ENCODE measurements at places on chromosomes 3 and 15.

DNA sequence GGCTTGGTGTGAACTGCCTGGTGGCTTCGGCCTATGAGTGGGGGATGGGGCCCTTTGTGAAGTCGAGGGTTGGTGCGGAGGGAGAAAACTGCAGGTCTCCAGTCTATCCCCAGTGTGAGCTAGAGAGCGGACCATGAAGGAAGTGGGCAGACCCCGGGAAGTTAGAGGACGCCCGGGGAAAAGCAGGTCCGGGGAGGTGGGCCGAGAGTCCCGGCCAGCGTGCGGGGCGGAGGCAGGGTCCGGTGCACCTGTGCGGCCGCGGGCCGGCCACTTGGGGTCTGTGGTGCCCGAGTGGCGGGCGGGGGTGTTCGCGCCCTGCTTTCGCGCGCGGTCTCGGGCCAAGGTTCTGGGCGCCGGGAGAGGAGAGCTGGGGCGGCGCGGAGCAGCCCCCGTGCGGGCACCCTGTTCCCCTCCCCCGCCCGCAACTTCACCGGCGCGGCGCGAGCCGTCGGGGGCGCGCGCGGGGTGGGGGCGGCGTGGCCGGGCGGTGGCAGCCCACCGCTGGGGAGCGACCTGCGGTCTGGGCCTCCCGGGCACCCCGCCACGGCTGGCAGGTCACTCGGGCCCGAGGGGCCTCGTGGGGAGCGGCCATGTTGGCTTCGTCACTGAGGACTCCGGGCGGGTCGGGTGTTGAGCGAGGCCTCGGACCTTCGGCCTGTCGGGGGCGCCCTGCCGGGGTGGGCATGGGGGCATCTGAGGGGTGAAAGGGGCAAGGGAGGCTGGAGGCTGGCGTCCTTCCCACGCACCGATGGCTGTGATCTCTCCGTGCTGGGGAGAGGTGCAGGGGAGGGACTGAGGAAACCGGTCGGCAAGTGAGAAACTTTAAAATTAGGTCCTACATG, 4.8 kb downstream of the UBE2E1 start:
- DNase-seq: no peak

DNA sequence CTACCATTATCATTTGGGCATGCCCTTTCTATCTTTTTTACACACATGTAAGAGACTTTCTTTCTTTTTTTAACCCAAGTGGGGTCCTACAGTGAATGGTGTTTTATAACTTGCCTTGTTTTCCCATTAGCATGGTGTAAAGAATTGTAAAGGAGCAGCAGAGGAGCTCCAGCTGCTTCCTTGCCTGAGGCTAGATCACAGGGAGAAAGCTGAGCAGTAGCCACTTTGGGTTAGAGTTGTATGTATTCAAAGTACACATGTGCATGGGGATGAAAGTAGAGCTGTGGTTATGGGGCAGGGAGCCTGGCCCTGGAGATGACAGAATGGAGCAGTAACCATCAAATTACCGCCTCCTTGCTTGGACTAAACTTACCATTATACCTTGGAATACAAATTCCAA, 231.1 kb upstream of the PDZRN3 start:
- DNase-seq: no peak

GRCh38 chr15:58444056-58444455, 12.3 kb downstream of the LIPC start:
- no peak for DNase-seq

- DNase-seq: no peak
Measured at GRCh38 chr3:182954553-182955235, 25.6 kb downstream of the DCUN1D1 start.

GRCh38 chr15:84741121-84741520, 7.3 kb upstream of the ZNF592 start:
- no peak for DNase-seq

All from SHP77 treated with DMSO at 0.1 percent for 48 hours (cell line).